IMR-90 (cell line): ENCODE measurements at places on chromosomes 6 and 20.

GRCh38 chr6:110688661-110689268 lies 126.5 kb downstream of the CDK19 start:
- DNase-seq = no peak

GRCh38 chr20:36493801-36494114 lies 47.6 kb upstream of the MYL9 start:
- DNase-seq = peak; percentile 78

DNA sequence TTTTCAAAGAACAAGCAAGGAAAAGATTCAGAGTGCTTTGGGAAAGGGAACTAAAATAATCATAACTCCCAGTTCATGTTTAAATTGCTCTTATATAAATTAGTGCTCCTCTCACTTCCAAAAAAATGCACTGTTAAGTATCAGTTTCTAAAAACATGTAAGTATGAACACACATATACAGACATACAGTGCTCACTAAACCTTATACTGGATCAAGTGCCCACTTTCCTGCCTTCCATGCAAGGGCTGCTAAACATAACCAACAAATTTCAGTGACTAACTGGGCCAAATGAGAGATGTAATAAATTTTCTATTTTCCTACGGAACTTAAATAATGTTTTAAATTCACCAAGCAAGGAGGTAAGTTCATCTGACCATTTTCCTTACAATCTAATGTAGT lies 6.4 kb downstream of the TFAP2A start:
- no peak for DNase-seq

- no peak for DNase-seq
These were observed 66.0 kb upstream of the GPR6 start for GRCh38 chr6:109912118-109912517.

DNA sequence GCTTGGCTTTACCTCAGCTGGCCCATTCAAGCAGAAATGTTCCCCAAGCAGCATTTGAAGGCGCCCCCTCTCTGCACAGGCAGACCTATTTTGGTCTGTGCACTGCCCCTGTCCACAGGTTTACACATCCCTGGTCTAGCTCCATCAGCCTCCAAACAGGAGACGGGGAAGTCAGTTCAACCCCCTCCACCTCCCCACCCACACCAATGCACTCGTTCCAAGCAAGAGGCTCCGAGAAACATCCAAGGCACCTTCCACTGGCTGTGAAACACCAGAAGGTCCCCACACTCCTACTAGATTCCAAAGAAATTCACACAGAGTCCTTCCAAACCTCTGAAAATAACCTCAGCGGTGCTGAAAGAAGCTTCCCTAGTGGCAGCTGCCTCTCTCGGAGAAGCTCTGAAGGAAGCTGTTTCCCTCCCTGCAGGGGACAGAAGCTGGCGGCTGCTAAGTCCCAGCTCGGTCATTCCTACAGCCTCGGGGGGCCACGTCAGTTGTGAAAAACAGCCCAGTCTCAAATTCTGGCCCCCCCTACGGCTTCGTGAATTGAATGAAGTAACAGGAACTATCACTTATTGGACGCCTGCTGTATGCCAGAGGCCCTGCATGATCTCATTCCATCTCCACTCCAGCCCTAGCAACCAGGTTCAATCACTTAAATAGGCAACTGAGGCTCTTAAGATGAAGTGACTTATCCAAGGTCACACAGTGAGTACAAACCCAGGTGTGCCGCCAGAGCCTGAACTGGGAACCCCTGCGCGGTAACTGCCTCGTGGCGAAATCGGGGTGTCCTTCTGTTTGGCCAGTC lies 815 bp downstream of the SPATA2 start:
- DNase-seq = no peak

DNA sequence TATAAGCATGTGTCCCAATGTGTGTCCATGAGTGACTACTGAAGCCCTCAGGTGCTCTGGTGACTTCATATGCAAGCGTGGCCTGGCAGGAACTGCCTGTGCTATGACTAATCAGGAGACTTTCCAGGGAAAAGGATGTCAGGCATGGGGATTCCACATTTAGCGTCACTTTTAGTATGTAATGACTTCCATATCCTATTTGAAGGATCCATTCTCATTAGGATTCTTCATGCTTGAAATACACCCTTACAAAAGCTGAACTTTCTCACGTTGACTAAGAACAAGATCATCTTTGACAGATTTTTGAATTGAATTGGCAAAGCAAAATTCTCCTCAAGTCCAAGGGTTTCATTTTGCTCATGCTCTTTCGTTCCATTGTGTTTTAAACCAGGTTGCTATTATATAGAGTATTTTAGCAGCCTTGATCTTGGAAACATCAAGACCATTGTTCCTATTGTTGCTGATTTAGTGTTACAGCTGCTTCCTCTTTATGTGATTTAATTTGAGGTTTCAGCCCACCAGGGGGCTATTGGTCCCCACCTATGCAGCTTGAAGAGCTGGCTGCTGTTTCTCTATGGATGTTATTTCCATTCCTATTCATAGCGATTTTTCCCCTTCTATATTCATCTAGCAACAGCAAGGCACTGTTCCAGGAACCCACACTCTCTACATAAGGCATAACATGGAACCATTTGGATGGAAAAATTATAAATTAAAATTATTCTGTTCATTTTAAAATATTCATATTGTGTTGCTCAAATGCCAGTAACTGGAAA lies 418.6 kb downstream of the CDKAL1 start:
- DNase-seq = peak; percentile 83

- DNase-seq = peak; percentile 92
These were observed 31.9 kb downstream of the NSFL1C start for GRCh38 chr20:1434571-1435336.

- DNase-seq = no peak
These were observed 21.1 kb downstream of the AHCY start for GRCh38 chr20:34282041-34282440.

GRCh38 chr20:62046431-62046830 lies 19.2 kb downstream of the TAF4 start:
- no peak for DNase-seq

DNA sequence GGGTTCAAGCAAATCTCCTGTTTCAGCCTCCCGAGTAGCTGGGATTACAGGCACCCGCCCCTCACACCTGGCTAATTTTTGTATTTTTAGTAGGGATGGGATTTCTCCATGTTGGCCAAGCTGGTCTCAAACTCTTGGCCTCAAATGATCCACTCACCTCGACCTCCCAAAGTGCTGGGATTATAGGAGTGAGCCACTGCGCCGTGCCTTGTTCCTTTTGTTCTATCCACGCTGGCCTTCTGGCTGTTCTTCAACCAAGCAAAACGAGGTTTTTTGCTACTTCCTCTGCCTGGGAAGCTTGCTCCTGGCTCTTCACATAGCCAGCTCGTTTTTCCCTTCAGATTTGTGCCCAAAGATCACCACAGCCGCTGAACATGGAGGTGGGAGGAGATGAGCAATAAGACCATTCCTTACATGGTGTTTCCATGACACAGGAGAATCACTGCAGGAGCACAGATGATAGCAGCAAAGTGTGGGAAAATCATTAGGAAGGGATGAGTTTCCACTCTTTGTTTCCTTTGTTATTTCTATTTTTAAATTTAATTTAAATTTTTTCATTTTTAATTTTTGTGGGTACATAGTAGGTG lies 201.0 kb upstream of the ZNF217 start:
- DNase-seq = peak; percentile 47

DNA sequence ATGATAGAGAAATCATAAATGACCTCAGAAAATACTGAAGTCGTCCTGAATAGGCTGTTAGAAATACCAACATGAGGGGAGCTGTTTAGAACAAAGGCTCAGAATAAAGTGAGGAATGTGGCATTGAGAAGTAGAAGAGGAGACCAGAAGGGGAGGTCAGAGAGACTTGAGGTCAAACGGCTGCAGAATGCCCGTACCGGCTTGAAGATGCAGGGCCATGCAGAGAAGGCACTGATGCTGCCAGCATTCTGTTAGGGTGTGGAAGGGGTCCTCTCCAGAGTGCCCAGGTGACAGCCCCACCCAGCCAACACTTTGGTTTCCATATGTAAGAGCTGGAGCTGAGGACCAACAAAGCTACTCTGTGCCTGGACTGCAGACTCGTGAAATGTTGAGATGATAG lies 570.9 kb downstream of the CDH26 start:
- DNase-seq = no peak

GRCh38 chr6:137928286-137928685 lies 61.2 kb downstream of the TNFAIP3 start:
- no peak for DNase-seq

- DNase-seq = no peak
These were observed 781.0 kb upstream of the ADGRB3 start for GRCh38 chr6:67854098-67854497.

- no peak for DNase-seq
These were observed 58.0 kb downstream of the PREP start for GRCh38 chr6:105344881-105345370.

- no peak for DNase-seq
These were observed 587.9 kb upstream of the FLRT3 start for GRCh38 chr20:14925300-14925699.

GRCh38 chr6:132712366-132712765 lies 1.5 kb downstream of the VNN1 start:
- peak; percentile 62 for DNase-seq

DNA sequence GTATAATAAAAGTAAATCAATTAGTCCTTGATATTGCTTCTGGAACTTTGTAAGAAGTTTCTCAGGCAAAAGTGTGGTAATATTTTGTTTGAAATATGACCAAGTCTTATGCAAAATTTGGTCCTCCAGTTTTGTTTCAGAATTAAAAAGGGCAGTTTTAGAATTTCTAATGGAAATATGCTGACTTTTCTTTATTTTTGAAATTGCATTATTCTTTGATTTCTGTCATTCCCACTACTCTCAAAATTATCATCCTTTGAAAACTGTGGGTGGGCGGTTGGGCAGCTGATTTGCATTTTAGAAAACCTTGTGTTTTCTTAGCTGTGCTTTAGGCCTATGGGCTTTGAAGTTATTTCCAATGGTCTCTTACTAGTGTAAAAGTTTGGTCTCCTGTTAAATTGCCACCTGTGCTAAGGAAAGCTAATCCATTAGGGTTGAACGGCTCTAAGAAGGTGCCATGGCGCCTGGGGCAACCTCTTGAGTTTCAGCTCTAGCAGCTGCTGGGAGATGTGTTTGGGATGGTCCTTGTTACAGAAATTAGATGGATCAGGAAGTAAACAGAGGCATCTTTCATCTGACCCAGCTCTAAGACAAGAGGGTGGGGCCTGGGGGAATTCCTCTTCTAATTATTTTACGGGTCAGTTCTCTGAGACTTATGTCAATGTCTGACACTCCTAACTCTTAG lies 880.8 kb upstream of the SLC35B3 start:
- DNase-seq = no peak

DNA sequence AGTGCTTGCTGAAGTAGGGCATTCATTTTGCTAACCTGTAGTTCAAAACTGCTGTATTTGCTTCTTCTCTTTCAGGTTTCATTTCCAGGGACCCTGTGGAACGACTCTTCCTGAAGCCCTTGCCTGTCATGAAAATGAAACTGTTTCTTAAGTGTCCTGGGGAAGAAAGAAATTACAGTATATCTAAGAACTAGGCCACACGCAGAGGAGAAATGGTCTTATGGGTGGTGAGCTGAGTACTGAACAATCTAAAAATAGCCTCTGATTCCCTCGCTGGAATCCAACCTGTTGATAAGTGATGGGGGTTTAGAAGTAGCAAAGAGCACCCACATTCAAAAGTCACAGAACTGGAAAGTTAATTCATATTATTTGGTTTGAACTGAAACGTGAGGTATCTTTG lies 3.4 kb upstream of the NOL7 start:
- DNase-seq = no peak

GRCh38 chr6:10310826-10311225 lies 104.0 kb downstream of the TFAP2A start:
- no peak for DNase-seq

GRCh38 chr6:21739838-21740237 lies 146.3 kb downstream of the SOX4 start:
- no peak for DNase-seq

GRCh38 chr20:1331101-1331500 lies 2.2 kb upstream of the SDCBP2 start:
- DNase-seq = no peak

- no peak for DNase-seq
These were observed 188.6 kb downstream of the SYNDIG1 start for GRCh38 chr20:24657878-24658620.

- DNase-seq = peak; percentile 89
These were observed 265.5 kb upstream of the EXOC2 start for GRCh38 chr6:958488-958887.

DNA sequence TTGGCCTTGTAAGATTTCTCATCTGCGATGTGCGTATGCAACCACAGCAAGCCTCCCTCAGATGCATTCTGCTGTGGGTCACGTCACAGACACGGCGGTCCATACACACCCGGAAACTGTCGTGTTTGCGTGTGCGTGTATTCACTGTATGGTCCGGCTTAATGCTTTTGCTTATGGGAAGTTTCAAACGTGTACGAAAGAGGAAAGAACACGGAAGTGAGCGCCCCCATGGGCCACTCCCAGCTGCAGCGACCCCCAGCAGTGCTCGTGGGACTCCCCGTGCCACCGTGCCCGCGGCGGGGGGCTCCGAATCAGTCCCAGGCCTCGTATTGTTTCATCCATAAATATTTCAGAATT lies 10.2 kb downstream of the DLL1 start:
- no peak for DNase-seq

DNA sequence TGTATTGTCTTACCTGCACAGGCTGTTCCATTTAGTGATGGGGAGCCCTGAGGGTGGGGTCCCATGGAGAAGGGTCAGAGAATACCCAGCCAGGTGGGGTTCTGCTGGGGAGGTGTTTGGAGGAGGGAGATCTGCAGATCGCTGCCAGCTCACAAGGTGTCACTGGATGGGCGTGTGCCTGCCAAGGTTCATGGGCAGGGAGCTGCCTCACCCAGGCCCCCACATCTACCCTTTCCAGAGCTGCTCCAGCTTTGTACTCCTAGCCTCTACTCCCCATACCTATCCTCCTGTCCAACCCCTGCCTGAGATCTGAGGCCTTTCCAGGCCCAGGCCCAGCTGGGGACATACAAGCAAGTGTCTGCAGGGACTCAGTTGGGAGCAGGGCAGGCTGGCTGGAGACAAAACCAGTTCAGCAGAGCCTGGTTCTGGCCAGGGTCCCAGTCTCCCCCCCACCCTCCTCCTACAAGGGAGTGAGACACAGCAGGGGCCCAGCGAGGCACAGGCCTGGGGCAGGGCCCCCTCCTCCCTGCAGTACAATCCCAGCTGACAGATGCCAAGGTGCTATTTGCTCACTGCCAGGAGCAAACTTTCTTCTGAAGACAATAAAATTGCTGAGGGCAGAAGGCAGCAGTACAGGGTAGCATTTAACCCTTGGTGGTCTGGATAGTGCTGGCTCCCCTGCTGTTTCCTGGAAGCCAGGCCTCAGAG lies 19.7 kb downstream of the SPDEF start:
- DNase-seq = no peak

GRCh38 chr20:17725094-17725835 lies 25.5 kb downstream of the BANF2 start:
- DNase-seq = no peak

- DNase-seq = no peak
These were observed 26.3 kb upstream of the TRAF3IP2 start for GRCh38 chr6:111631903-111632460.

DNA sequence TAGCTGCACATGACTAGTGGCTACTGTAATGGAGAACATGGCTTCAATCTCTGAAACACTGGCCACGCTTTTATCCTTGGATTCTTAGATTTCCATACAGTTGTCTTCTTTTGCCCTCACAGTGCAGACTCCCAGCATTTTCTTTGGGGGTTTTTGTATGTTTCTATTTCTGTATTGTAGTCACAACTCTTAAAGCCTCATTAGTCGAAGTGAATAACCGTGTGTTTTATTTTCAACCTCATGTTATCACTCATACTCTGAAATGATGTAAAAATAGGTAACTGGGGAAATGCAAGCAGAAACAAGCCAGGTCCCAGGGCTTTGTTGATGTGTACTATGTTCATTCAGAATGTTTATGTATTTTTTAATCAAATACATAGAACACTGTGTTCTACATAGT lies 162.9 kb downstream of the JARID2 start:
- DNase-seq = no peak
